Activated CD8-positive, alpha-beta memory T cell treated with anti-CD3 and anti-CD28 coated beads, Interleukin-2, amount 10 ng/mL, durations not matched to agents 7 days and 5 days (primary cell): ENCODE measurements at places on chromosomes 16 and 17. TPM values are rescaled to one million over a fixed set of nuclear protein-coding genes. Genes with fewer than 3 reads are reported as not detected.

TEKT5 gene
- total RNA-seq = 0.18 TPM

TP53TG3D gene
- 0.45 TPM for total RNA-seq

C1QL1 gene
- total RNA-seq = 0.38 TPM

SLC39A11 gene
- total RNA-seq = 25.5 TPM

SEPTIN12 gene
- not detected for total RNA-seq

EFCAB13 gene
- total RNA-seq = 5.9 TPM

SYNGR3 gene
- 6.4 TPM for total RNA-seq

CDRT15L2 gene
- total RNA-seq = not detected

SCNN1B gene
- not detected for total RNA-seq

CCDC47 gene
- total RNA-seq = 71.1 TPM

MYO15B gene
- total RNA-seq = 25.6 TPM

C1QTNF1 gene
- total RNA-seq = not detected

PRAC2 gene
- total RNA-seq = not detected

MRPS23 gene
- 49.4 TPM for total RNA-seq

PERCC1 gene
- not detected for total RNA-seq

NT5M gene
- total RNA-seq = 12.5 TPM

PLLP gene
- not detected for total RNA-seq

UMOD gene
- total RNA-seq = not detected
